ENCODE measurements at places on chromosomes 3 and 15.

DNA sequence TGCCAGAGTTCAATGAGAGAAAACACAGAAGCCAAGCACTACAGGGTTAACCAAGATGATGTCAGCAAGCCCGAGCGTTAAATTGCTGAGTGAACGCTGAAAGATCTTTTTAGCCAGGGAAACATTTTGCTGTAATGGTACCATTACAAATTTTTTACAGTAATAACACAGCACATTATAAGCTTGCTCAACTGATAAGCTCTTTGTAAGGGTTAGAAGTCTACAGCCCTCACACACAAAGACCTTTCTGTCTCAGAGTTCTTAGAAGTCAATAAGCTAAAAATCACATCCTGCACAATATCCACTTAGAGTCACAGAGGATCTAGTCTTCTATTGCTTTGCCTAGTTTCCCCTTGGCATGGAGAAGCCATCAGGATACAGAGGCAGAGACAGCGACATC, 29.9 kb downstream of the CHSY1 start:
- DNase-seq = no peak

- DNase-seq = no peak
Observed at GRCh38 chr3:14801668-14802380, 16.9 kb upstream of the FGD5 start.

DNA sequence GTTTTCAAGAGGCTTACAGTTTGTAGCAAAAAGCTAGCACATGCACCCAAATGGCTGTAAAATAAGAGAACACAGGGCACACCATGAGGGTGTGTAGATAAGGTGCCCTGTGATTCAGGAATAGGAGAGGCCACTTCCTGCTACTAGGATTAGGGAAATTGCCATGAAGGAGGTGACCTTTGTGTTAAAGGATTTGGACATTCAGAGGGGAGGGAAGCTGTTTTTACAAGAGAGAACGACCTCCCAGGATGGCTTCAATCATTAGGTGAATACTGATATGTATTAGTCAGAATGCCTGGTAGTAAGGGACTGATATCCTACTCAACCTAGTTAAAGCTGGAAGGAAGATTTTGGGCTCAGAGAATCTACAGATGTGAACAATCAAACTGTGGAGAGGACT, 35.7 kb upstream of the ABHD17C start:
- DNase-seq = no peak

DNA sequence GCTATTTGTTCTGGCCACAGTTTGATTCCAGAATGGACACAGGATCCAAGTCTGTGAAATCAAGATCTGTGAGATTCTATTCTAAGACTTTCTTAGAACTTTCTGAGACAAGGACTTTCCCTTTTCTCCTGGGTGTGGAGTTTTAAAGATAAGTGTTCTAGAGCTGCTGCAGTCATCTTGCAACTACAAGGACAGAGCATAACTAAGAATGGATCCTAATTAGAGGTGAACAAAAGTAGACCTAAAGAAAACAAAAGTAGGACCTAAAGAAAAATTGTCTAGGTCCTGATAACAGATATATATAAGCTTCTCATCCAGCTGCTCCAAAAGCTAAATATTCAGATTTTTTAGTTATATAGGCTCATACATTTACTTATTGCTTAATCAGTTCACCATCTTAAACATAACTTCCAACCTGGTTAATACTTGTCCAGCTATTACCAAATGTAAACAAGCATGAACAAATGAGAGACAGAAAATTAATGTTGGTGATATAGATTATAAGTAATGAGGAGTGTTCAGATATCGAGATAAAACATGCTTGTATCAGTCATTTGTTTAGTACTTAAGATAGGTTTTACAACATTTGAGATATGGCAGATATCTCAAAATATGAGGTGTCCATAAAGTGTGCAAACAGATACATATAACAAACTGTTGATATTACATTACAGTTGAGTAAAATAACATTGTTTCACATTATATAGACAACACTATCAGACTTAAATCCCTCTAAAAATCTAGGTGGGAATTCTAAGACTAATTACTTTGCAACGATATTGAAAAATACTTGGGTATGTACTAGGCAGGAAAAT, 75.1 kb downstream of the CD200 start:
- DNase-seq = no peak

DNA sequence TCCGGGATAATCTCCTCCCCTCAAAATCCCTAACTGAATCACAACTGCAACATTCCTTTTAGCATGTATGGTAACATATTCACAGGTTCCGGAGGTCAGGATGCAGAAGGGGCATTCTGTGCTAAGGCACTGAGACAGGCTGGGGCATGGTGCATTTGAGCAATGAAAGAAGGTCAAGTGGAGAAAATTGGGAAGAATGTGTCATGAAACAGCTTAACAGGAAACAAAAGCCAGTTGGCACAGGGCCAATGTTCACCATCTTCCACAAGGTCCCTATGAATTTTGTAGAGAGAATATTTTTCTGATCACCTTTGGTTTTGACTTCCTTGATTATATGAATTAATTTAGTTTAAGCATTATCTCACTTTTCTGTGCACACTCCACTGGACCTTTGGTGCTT, 587.7 kb upstream of the NR2F2 start:
- DNase-seq = no peak

DNA sequence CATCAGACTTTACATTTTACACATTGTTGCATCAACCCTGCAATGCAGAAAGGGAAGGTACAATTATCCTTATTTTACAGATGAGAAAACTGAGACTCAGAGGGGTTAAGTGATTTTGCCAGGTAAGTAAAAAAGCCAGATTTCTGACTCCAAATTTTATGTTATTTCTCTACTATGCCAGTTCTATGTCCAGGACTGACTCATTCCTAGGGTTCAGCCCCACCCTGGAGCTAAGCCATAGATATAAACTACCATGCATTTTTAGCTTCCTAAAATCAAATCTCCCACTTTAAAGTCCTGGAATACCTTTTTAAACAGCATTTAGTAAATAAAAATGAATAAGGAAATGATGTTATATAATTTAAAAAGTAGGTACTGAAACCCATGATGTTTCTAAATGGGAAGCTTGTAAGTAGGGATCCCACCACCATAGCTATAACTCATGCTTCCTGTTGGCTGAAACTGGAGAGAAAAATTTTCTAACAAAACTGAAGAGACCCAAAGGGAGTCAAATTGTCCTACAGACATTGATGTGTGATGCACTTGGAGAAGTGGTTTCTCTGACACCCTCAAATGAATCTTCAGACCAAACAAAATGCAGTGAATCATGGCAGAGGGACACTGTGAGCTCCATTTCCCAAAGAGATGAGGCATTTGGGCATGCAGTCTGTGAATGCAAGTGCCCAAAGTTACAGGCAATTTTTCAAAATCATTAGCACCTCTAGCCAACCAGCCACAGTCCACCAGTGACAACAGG, 301.7 kb upstream of the UMPS start:
- no peak for DNase-seq
